ENCODE measurements at places on chromosomes 12 and 14. TPM values are rescaled to one million over a fixed set of nuclear protein-coding genes. Genes with fewer than 3 reads are reported as not detected.

KRT6A gene
- total RNA-seq = 13.2 TPM

DPY19L2 gene
- total RNA-seq = 28.4 TPM

- no peak for DNase-seq
Measured at GRCh38 chr12:27506645-27507189, 17.3 kb upstream of the PPFIBP1 start.

DNA sequence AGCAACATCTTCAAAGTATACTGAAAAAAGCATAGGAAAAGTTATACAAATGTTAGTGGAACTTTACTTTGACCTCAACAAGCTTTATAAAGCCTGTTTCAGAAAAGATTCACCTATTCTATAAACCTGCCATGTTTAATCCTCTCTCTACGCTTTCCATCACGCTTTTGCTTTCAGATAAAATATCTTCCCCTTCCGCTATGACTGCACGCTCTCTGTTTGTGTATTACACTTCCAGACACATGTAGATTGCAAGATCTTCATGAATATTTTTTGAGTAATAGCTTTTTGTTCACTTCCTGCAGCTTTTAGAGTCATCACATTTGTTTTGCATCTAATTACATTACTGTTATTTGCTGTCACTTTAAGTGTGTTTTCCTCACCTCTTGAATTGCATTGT lies 271.4 kb downstream of the RASSF9 start:
- no peak for DNase-seq

DNA sequence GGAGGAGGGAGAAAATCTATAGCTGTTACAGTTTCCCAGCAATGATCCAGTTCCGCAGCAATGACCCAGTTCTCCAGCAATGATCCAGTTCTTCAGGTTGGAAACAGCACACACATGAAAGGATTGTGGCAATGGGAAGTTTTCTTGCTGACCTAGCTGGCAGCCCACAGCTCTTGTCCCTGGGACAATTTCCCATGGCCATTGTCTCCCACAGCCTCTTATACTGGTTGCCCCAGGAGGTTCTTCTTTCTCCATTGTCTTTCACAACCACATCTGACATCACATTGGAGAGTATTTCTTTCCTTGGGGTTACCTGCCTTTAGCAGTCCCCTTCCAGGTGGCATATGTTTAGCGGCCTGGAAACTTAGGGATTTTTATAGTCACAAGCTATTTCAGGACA lies 209.8 kb upstream of the PLEKHG7 start:
- no peak for DNase-seq

- no peak for DNase-seq
Measured at GRCh38 chr12:110301065-110301806, 20.2 kb downstream of the ATP2A2 start.

DNA sequence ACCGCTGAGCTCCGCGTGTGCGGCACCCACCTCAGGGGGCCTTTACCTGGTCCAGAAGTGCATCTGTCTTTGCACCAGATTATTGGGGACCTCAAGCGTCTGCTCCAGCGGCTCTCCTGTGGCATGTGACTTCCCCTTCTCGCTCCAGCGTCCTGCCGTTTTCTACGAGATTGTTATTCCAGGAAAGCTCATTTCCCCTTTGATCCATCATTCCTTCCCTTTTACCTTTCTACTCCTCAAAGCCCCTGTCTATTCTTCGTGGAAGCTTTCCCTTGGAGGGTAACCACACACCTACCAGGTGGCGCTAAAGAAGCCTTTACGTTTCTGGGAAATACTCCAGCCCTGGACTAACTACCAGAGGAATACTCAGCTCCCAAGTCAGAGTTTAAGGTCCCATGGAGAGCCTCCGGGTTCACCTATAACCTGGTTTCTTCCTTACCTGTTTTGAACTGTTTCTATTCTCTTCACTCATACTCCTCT lies 1.5 kb downstream of the FKBP4 start:
- DNase-seq = no peak

DNA sequence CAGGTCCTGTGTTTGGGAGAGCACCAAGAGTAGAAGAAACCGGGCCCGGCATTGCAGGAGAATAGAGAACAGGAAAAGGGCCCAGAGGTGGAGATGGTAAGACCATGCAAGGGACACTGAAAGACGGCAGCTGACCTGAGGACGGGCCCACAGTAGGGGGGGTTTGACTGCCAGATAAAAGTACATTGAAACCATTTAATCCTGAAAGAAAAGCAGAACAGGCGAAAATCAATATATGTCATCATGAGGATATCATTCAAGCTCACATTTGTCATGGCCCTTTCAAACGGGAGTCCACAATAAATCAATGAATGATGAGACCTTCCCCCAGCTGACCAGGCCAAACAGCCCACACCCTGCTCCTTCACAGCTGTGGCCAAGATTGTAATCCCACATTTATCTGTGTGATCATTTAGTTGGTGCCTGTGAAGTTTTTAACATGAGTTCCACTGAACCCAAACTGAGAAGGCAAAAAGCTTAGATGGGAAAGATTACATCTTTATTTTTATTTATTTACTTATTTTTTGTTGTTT lies 39.5 kb downstream of the E2F7 start:
- no peak for DNase-seq

DNA sequence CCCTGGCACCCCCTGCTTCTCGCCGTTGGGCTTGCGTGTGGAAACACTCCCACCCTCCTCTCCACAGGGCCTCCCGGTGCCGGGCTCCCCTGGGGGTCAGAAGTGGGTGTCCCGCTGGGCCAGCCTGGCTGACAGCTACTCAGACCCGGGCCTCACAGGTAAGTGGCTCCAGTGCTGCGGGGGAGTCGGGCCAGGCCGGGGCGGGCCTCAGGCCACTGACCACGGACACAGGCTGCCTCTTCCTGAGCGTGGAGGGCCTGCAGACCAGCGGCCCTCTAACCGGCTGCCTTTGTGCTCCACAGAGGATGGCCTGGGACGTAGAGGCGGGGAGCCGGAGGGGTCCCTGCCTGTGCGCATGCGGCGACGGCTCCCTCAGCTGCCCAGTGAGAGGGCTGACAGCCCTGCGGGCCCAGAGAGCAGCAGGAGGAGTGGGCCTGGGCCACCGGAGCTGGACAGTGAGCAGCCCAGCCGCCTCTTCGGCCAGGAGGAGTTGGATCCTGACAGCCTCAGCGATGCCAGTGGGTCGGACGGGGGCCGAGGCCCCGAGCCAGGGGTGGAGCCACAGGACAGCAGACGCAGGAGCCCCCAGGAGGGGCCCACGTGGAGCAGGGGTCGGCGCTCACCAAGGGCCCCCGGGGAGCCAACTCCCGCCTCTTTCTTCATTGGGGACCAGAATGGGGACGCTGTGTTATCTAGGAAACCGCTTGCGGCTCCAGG lies 21.1 kb downstream of the CEP170B start:
- DNase-seq = peak; percentile 18

DNA sequence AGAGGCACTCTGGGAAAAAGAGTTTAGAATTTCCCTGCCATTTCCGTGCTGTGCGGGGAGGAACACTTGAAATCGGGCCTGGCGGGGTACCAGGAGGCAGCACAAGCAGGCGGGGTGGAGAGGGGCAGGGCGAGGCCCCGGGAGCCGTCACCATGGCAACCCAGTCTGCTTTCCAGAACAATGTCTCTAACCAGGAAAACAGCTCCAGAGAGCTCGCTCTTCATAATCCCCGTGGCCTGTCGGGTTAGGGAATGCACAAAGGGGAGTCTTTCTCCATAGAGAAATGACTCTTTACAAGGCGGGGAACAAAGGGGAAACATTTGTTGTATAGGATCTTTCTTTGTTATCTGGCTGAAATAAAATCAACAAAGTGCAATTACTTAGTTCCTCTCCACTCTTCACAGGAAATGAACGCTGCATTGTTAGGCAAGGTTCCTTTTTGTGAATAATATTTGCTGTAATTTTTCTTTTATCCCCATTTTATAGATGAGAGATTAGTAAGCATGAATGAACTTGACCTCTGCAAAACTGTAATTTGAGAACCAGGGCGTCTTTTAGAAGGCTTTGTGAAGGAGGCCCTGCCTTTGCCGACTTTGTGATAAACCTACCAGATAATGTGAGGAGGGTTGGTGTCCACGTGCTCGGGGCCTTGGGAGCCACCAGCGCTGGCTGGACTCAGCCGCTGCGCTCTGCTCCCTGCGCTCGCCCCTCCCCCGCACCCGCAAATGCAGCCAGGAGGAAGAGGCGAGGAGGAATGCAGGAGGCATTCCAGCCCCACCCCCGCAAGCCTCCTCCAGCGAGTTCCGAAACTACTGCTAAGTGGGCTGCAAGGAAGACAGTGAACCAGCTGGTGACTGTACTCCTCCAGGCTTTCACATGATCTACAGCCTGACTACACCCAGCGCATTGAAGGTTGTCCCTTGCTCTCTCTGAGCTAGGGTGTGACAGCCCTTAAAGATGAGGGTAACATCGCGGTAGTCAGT lies 105.2 kb upstream of the ATF7IP start:
- peak; percentile 74 for DNase-seq

GRCh38 chr12:12800406-12801180 lies 12.6 kb upstream of the DDX47 start:
- DNase-seq = no peak

GRCh38 chr12:49330631-49331379 lies 6.2 kb downstream of the C1QL4 start:
- no peak for DNase-seq
